ENCODE measurements at places on chromosomes 13 and 19. TPM values are rescaled to one million over a fixed set of nuclear protein-coding genes. Genes with fewer than 3 reads are reported as not detected.

The KLK3 gene
- total RNA-seq, result not detected

The IGFL3 gene
- not detected for total RNA-seq

The PRSS57 gene
- total RNA-seq, result not detected

The CEACAM6 gene
- not detected for total RNA-seq

The PGLYRP1 gene
- not detected for total RNA-seq

The PRODH2 gene
- total RNA-seq, result not detected

The SPACA4 gene
- not detected for total RNA-seq

All from aortic smooth muscle cell (primary cell).